Stimulated activated CD8-positive, alpha-beta memory T cell treated with anti-CD3 and anti-CD28 coated beads, Interleukin-4, amount 100 ng/mL, for 48 hours (primary cell): ENCODE measurements at places on chromosomes 1 and 21.
A peak's percentile ranks its signal among the peaks of the same experiment; 100 is the strongest.

GRCh38 chr1:185281245-185281644, 35.8 kb downstream of the IVNS1ABP start:
- DNase-seq: no peak

GRCh38 chr1:175129644-175129996, 62.0 kb downstream of the TNN start:
- no peak for DNase-seq

- peak; percentile 53 for DNase-seq
These were observed 9.4 kb upstream of the TARBP1 start for GRCh38 chr1:234488054-234489006.

DNA sequence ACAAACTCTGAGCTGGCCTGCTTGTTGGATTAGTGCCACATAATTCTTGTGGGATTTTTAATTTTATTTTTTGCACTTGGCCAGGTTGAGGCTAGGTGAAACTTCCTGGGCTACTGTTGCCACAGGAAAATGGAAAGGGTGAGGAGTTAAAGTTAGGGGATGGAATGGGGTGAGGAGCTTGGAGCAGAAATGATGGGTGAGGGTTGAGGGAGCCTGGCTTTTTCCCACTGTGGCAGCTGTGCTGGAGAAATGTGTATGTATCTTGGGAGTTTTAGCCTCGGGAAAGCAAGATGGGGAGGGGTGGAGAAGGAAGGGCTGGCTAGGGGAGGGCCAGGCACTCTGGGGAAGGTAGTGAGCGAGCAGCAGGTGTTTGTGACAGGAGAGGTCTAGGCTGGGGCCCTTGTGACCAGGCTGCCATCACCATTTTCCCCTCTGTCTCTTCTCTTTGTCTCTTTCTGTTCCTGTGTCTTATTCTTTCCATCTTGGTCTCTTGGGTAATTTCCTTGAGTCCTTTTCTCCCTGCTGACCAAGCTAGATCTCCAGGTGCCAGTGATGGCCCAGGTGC, 2.0 kb downstream of the ZNF687 start:
- DNase-seq: no peak

DNA sequence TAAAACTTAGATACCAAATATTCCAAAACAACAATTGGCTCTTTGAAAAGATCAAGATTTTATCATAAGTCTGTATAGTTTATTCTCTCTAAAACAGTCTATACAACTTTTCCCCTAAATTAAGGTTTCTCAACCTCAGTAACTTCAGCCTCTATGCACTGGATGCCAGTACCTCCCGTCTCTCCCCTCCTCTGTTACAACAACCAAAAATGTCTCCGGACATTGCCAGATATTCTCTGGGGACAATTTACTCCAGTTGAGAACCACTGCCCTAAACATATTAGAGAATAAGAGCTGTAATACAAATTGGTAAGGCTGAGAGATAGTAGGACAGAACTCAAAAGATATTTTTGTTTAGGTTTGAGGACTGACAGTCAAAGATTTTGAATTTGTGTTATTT, 71.6 kb downstream of the TMEM200B start:
- DNase-seq: no peak

- peak; percentile 39 for DNase-seq
These were observed 50.7 kb upstream of the TRAPPC10 start for GRCh38 chr21:43961382-43961909.

GRCh38 chr1:186985889-186986491, 157.2 kb downstream of the PLA2G4A start:
- no peak for DNase-seq

DNA sequence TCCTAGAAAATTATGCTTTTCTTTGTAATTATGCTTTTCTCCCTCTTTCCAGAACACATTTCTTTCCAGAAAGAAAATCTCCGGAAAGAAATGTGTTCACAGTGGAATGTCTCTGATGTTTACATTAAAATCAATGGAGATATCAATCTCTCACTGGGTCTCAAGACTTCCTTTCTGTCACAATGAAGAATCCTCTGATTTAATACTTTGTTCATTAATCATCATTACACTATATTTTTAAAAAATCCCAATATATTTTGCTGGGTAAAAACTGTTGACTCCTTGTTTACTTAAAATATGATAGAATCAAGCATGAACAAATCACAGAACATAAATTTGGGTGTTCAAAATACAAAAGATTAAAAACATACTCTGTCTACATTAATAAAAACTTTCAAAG, 26.3 kb upstream of the TGFBR3 start:
- no peak for DNase-seq

DNA sequence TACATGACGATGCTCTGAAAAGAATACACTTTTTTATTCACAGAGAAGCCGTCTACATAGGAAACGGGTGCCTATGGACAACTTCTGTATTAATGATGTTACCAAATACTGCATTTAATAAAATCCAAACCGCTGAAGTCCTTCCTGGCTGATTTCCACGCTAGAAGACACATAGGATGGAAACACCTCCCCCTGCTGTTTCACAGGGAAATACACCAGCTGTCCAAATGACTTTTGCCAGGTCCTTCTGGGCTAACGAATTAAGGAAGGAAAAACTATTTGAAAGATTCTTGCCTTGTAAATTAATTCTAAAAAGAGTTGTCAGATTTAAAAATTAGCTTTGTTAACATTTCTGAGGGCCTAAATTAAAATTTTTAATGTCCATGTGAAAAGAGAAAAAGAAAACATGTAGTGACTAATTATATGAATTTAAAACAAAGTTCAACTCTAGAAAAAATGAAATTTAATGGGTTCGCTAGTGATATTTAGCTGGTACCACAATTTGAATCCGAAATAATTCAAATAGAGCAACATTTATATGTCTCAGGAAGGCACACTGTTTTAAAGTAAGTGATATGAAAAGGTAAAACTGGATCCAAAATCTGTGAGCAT, 146.0 kb downstream of the RERE start:
- no peak for DNase-seq

DNA sequence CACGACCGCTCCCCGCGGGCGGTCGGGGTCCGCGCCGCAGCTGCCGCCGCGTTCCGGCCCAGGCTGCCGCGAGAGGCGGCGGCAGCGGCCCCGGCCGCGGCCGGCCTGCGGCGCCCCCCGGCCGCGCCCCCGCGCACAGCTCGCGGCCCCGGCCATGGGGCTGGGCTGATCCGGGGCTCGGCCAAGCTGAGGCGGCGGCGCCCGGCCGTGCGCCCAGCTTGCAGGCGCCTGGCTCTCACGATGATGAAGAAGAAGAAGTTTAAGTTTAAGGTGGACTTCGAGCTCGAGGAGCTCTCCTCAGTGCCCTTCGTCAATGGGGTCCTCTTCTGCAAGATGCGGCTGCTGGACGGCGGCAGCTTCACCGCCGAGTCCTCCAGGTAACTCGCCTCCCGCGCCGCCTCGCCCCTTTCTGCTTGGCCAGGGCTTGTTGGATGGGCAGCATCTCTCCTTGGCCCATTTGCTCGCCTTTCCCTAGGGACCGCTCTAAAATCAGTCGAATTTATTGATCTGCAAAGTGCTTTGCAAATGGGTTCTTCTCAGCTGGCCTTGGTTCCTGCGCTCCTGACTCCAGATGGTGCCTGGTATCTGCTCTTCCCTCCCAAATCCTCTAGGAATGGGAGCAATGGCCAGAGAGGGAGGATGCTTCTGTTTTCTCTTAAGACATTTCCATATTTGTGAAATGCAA, 431 bp downstream of the EEIG2 start:
- DNase-seq: peak; percentile 44

GRCh38 chr21:36640174-36640720, 58.7 kb upstream of the SIM2 start:
- DNase-seq: no peak

- DNase-seq: no peak
These were observed 50.6 kb downstream of the WDR64 start for GRCh38 chr1:241702442-241703373.

DNA sequence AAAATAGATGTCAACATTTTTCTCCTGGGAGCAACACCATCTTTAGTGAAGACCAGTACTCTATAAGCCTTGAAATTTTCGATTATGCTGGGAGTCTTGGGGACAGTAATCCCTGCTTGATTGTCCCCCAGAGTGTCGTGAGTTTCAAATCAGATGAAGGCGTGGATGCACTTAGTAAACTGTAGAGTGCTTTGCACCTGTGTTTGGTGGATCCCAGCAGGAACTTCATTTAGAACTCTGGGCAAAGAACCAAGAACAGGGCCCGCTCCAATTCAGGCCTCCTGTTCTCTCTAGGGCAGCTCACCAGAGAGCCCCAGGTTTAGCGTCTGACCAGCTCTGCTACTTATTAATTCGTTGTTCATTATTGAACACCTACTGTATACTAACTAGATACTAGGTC, 1.5 kb downstream of the GPX7 start:
- no peak for DNase-seq

- no peak for DNase-seq
These were observed 122.7 kb downstream of the RGS21 start for GRCh38 chr1:192439373-192440025.

GRCh38 chr1:186735463-186735862, 55.2 kb upstream of the PTGS2 start:
- no peak for DNase-seq

DNA sequence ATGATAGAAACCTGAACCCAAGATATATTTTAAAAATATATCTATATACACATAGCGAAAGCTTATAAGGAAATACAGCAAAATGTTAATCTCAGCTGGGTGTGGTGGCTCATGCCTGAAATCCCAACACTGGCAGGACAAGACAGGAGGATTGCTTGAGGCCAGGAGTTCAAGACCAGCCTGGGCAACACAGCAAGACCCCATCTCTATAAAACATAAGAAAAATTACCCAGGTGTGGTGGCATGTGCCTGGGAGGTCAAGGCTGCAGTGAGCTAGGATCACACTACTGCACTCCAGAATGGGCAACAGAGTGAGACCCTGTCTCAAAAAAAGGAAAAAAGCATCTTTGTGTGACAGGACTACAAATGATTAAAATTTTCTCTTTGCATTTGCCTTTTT, 6.0 kb upstream of the SRM start:
- no peak for DNase-seq

DNA sequence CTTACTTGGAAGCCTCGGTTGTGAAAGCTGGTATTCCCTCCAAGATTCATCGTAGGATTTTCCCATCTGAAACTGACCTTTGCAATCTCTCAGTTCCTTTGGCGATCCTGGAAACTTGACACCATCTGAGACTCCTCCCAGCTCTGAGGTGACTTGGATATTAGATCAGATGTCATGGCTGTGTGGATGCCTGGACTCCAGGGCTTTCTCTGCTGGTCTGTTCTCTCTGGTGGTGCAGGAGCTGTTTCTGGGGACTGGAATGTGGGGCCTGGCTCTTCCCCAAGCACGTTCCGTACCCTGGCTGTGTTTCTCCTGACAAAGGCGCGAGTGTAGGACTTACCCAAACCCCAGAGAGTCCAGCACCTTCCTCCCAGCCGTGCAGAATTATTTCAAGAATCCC, 252.2 kb downstream of the RPS6KC1 start:
- no peak for DNase-seq

GRCh38 chr1:18820791-18821641, 38.4 kb downstream of the TAS1R2 start:
- peak; percentile 85 for DNase-seq

DNA sequence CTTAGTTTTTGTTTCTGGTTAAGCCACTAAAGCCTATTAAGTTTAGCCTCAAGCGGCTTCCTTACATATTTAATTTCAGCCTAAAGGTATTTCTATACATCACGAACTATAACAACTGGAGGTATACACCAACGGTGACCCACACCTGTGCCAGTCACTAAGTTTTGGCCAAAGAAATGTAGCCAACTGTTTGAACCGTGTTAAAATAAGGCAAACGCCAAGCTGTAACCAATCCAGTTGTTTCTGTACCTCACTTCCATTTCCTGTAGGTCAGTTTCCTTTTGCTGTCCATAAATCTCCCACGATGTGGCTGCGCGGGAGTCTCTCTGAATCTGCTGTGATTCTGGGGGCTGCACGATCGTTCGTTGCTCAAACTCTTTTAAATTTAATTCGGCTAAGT, 5.6 kb upstream of the ERO1B start:
- DNase-seq: no peak

DNA sequence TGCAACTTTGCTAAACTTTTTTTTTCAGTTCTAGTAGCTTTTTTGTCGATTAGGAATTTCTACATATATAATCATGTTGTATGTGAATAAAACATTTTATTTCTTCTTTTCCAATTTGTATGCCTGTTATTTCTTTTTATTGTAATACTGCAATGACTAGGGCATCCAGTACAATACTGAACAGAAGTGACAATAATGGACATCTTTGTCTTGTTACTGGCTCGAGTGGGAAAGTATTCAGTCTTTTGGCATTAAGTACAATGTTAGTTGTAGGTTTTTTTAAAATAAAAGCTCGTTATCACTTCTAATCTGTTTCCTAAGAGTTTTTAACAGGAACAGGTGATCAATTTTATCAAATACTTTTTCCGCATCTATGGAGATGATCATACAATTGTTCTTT, 9.8 kb downstream of the STPG1 start:
- no peak for DNase-seq

DNA sequence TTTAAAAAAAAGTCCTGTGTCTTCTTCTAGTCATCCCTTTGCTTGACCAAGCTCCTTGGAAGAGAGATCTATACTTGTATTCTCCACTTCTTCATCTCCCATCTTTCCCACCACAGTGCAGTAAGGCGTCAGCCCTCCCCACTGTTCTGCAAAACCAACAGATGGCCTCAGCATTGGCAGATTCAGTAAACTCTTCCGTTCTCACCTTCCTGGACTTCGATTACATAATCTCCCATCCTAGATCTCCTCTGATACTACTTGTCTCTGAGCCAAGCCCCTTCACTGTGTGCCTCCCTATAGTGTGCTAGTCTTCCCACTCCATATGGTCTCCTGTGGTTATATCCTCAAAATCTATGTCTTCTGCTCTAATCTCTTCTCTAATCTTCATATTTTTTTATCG, 1.6 kb upstream of the COLGALT2 start:
- no peak for DNase-seq

- no peak for DNase-seq
These were observed 47.3 kb upstream of the RCC1 start for GRCh38 chr1:28458237-28459228.

DNA sequence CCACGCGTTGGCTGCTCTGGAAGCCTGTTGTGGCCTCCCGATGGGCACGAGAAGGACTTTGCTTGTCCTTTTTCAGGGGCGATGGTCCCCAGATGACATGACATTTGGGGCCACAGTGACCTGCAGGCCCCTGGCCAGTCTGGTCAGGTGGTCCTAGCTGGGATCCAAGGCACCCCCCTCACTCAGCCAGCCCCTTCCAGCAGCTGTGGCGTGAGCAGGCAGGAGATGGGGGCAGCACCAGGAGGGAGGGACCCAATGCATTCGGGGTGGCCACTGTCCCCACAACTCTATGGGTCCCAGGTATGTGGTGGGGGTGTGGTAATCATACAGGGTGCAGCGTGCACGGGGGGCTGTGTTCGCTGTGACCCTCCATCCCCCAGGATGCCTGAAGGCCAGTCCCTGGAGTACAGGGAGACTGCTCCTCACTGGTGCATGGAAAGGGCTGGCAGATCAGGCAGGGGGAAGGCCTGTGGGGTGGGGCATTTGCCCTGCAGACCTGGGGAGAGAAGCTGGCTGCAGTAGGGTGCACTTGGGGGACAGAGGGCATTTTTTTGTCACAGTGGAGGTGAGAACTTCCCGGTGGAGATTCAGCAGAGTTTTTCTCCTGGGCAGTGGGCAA, 31.7 kb downstream of the WNT3A start:
- DNase-seq: no peak

GRCh38 chr1:37484325-37485051, 10.1 kb downstream of the ZC3H12A start:
- DNase-seq: no peak

- peak; percentile 28 for DNase-seq
These were observed 1.5 kb downstream of the TGFB2 start for GRCh38 chr1:218346391-218347204.

GRCh38 chr1:226082959-226083301, 20.4 kb downstream of the H3-3A start:
- DNase-seq: no peak

GRCh38 chr1:213997038-213997771, 9.4 kb downstream of the PROX1 start:
- no peak for DNase-seq
